ENCODE measurements at places on chromosomes 4 and X.
A peak's percentile ranks its signal among the peaks of the same experiment; 100 is the strongest.

DNA sequence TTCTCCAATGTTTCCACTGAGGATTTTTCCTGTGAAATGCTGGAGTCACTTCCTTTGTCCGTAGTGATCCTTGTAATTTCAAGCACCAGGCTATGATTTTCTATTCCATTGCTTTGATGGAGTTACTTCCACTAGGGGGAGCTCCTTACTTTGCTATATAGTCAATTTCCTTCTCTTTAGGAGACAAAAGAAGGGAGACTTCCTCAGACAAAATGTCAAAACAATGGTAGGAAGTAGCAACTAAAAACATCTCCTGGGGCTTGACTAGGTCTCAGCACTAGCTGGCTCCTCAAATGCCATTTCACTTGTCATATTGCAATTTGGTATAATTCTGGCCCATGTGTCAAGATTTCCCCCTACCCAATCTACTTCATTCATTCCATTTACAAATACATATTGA lies 24.1 kb downstream of the ZCCHC12 start:
- peak; percentile 31 for DNase-seq

DNA sequence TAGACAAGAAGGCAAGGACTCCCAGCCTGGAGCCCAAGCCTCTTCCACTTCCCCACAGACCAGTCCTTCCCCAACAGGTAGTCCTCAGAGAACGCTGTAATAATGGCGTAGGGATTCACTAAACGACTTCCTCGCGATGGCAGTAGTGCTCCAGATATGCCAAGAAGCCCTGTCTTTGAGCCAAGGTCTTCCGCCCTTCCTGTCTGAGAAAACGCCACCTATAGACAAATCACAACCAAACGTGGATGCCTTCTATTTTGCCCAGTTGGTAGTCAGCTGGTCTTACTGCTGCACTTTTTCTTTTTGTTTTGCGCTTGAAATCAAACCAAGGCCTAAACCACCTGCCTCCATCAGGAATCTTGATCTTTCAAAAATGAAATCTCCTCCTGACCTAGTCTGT lies 203.3 kb downstream of the OR13H1 start:
- DNase-seq = no peak

DNA sequence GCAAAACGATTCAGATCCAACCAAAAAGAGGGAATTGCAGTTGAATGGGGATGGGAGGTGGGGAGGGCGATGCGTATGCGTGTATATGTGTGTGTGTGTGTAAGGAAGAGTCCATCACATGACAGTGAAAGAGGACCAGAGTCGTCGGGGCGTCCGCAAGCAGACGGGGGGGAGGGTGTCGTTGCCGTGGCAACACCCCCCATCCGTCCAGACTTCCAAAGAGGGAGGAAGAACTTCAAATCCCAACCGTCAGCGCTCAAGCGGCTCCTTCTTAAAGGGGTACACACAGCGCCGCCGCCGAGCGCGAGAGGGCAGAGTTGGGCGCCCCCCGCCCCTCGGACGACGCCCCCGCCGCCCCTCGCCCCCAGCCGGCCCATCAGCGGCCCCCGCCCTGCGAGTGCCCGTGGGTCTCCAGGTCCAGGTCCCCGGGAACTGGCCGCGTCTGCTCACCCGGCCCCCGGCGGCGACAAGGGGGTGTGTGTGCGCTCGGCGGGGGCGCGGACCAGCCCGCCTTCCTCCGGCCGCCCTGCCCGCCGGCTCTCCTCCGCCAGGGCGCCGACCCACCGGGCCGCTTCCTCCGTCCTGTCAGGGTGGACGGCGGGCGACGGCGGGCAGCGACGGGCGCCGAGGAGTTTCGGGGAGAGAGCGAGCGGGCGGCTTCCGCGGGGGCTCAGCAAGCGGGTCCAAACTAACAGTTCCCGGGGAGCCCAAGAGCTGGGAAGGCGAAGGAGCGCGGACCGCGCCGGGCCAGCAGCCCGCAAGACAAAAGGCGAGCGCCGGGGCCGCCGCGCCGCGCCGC lies 685 bp downstream of the LCORL start:
- DNase-seq = peak; percentile 89

DNA sequence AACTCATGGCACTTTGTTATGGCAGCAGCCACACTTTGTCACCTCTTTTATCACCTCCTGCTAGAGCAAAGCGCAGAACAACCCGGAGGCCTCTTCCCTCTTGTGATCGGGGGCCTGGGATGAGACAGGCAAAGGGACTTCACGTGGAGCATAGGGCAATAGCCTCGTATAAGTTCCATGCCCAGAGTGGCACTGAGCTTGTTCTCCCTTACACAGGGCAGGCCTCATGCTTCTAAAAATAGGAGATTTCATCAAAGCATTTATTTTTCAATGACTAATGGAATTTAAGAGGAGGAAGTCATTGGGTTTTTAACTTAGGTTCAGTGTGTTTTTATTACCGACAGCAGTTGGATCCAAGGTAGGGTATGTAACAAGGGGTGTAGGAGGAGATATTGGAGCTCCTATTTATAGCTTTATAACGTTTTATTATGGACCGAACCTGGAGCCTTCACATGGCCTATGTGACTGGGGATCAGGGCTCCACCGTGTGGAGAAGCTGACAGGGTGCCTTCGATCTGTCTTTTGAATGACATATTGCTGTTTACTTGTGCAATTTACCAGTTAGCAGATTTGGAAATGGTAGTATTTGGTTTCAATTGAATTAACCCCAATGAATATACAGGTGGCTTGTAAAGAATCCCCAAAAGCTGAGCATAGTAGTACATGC lies 93.8 kb downstream of the SLC2A9 start:
- no peak for DNase-seq

- DNase-seq = no peak
Observed at GRCh38 chr4:135834471-135834870, 1632.9 kb upstream of the PABPC4L start.

GRCh38 chr4:128862608-128863311 lies 53.3 kb downstream of the JADE1 start:
- no peak for DNase-seq

DNA sequence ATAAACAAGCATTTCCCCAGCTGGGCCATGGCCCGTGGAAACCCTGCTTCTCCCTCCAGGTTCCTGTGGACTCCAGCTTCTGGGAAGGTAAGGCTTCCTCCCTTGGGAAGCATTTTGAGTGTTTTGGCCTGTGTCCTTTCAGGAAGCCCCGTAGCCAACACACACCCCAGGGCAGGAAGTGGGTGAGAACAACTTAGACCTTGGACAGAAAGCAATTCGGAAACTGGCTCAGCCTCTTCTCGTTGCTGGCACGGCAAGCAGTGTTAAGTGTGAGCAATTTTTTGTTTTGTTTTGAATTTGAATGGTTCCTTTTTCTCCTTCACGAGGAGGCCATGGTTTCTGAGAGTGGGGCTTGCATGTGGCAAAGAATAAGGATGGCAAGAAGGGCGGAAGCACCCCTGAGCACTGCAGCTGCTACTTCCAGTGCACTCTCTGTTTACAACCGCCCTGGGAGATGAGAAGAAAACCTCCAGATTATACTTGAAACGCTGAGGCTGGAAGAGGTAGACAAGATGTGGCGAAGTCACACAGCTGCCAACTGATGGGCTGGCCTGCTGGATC lies 14.1 kb upstream of the CYTL1 start:
- no peak for DNase-seq

DNA sequence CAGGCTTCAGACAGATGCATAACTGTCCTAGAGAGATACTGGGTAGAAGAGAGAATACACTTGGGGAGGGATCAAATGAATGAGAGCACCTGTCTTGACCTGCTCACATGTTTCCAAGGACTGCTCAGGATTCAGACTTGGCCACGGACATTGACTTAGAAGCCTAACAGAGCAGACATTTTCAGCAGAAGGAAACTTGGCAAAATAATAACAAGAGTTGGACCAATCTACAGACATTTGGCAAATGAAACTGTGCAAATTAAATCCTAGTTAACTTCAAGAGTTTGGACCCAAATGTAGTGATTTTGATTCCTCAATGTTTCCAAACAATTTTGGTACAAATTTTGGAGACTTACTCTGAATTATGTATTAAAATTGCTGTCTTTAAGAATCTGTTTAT lies 223.9 kb downstream of the CAMK2D start:
- DNase-seq = no peak

DNA sequence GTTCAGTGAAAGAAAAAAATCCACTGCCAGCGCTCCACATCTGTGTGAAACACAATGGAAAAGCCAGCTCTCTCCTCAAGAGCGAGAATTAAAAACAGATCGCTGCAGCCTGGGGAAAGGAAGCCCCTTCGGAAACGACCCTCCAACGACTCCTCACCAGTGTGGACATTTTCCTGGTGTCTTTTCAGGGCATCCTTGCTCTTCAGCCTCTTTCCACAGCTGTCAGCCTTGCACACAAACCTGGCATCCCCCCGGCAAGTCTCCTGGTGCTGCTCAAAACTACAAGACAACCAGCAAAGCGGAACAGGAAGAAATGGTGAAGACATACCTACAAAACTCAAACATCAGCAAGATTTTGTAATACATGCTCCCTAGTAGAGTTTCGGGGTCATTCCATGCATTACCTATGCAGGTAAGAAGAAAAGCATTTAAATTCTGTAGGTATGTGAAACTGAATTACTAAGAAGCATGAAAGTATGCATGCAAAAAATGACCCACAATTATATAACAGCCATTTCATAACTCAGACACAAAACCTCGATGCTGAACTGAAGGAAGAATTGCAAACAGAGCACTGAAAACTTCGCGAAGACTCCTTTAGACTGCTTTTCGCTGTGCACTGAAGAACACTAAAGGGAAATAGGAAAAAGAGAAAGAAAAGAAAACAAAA lies 106.1 kb downstream of the PRDM5 start:
- DNase-seq = peak; percentile 14

DNA sequence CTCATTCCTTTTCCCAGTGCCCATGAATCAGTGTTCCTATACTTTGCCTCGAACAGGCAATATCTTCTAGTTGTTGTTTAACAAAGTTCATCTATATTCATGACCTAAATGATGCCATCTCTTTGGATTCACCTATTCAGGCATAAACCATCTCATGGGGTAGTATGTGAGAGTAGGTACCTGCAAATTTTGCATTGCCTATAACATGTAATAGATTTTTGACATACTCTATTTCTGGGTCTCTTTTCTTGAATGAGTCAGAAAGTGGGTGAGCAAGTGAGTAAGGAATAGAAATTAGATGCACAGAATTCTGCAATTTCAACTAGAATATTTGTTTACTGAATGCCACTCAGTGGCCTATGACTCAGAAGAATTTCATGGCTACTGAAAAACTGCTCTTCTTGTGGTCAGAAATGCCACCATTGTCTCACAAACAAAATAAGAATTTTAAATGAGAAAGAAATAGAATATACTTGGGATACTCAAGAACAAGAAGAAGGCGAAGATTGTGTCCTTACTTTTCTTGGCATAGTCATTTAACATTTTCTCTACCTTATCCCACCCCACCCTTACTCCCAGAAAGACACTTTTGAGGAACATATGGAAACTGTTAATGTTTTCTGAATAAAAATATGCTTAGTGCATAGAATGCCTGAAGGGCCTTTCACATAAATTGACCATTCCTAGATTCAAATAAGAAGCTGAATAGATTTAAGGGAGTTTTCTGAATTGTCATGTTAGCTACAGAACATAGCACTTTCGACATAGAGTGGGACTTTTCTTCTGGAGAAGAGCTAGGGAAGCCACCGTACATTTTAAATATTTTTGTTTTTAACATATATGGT lies 86.8 kb downstream of the HHIP start:
- peak; percentile 11 for DNase-seq

- no peak for DNase-seq
Observed at GRCh38 chr4:184596044-184596616, 53.1 kb downstream of the CASP3 start.

DNA sequence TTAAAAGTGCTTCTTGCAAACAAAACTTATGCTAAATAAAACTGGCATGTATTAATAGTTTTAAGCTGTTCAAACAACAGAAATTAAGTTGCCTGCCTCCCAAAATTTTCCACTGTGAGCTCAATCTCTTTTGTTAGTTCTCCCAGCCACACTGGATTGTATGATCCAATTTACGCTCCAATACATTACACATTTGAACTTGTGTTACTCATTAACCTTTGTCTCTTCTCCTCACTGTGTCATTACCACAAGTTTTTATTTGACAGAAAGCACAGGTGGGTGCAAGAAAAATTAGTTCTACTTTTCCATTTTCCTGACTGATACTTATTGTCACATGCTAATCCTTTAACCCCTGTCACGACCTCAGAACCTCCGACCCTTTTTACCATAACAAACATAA lies 55.5 kb downstream of the SHISA3 start:
- no peak for DNase-seq

- DNase-seq = no peak
Observed at GRCh38 chr4:114400531-114400930, 198.1 kb upstream of the UGT8 start.

- peak; percentile 87 for DNase-seq
Observed at GRCh38 chrX:110563282-110563681, 204.6 kb downstream of the RTL9 start.

DNA sequence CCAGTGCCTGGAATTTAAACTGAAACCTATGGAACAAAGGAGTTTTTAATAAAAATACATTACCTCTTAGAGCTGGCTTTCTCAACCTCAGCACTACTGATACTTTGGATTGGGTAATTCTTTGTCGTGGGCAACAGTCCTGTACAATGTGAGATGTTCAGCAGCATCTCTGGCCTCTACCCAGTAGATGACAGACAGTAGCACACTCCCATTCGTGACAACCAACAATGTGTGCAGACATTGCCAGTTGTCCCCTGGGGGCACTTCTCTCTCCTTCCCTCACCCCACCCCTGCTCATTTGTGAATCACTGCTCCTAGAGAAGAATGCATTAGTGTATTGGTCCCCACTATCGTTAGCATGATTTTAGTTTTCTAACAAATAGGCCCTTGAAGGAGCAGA lies 16.2 kb downstream of the GPAT3 start:
- DNase-seq = peak; percentile 72

DNA sequence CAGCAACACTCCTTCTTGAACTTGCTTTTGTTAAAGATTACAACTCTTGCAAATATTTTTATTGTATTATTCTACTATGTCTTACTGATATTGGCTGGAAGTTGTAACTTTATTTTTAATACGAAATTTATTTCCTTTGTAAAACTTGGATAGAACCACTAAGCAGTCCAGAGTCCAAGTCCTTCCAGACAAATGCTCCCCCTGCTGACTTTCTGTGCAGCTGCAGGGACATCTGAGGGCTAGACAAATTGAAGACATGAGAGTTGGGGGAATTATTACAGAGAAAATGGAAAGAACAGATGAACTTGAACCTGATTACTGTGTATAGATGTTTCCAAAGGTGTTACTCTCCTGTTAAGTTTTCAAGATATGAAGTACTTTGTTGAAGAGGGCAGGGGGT lies 238.8 kb downstream of the GRIA3 start:
- peak; percentile 44 for DNase-seq

DNA sequence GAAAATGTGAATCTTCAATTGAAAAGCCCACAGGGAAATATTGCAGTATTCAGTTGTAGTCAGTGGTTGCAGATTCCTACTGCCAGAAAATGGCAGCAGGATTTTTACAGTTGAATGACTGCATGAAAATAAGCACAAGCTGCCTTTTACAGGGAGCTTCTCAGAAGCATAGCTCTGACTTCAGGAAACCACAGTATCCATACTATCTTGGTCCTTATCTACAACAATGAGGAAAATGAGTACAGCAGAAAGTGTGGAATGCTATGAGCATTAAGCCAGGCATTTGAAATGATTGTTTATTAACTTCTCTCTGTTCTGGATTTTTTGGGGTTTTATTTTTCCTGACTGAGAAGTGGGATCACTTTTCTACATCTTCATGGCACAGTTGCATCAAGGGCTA lies 34.6 kb upstream of the PRRG1 start:
- DNase-seq = peak; percentile 28

GRCh38 chr4:129162450-129162849 lies 66.5 kb downstream of the C4orf33 start:
- DNase-seq = no peak

Measured in fibroblast of skin of right biceps (primary cell).